ENCODE measurements at places on chromosomes 4 and X.

GRCh38 chr4:26670903-26671537 lies 87.1 kb downstream of the TBC1D19 start:
- DNase-seq = no peak

- no peak for DNase-seq
Measured at GRCh38 chr4:74628852-74629620, 165.3 kb downstream of the BTC start.

DNA sequence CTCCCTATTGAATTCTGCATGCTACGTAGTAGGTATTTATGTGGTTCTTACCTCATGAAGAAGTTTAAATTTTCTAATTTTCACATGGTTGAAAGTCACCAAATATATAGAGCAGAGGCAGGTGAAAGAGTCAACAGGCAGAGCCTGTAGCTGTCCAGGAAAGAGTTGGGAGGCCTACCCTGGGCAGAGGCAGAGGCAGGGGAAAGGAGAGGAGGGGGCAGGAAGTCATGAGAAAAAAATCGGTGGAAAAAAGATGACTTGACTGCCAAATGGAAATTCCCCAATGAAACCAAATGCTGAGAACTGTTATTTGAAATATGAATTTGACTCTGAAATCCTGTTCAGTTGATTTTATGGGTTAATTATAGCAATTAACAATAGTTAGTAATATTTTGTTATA lies 23.1 kb upstream of the GPR34 start:
- no peak for DNase-seq

DNA sequence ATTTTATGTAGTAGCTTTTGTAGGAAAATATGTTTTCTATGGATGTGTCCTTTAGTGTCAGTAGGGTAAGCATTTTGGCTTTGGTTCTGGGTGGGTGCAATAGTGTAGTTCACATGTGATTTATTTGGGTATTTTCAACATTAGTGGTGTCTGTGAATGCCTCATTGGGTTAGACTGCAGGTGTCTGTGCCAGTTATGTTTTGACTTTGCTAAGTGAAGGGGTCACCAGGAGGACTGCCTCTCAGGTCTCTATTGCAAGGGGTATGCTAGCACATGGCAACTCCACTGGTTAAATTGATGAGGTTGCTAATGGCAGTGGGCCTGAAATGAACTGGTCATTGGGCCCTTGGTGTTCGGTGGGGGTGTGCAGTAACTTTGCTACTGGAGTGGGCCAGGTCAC lies 467.1 kb downstream of the NAF1 start:
- no peak for DNase-seq

DNA sequence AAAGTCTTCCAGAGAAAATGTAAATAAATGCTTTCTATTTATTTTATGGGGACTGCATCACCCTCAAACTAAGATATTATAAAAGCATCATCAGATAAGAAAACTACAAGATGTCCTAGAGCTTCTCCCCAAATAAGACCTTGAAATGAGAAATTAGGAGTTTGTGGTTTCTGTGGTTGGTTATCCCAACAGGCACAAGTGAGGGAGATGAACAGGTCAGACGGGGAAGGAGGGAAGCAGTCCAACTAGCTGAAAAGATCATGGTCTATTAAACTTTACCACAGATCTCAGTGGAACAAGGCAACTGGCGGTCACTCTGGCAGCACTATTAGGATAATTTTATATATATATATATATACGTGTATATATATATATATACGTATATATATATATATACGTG lies 319.3 kb upstream of the GRID2 start:
- no peak for DNase-seq

All from stimulated activated CD8-positive, alpha-beta memory T cell treated with anti-CD3 and anti-CD28 coated beads, Interleukin-7, amount 100 ng/mL, for 1 hour (primary cell).